Stimulated activated CD8-positive, alpha-beta memory T cell treated with anti-CD3 and anti-CD28 coated beads, Interleukin-15, amount 100 ng/mL, for 48 hours (primary cell): ENCODE measurements at places on chromosomes 6 and 20.

DNA sequence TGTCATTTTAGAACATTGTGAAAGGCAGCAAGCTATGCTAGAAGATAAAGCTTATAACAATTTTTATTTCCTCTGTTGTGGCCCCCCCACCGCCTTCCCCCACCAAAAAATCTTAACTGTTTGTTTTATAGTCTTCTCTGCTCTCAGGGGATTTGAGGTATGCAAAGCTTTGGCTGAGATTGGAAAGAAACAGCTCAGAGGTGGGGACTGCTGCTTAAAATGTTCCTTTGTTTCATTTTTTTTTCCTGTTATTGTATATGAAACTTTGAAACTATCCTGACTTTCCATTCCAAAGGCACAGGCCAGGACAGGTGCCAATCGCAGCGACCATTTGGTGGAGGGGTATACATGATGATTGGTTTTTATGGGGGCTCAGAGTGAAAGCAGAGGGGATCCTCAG is 114.7 kb upstream of the PHACTR1 start:
- DNase-seq: no peak

DNA sequence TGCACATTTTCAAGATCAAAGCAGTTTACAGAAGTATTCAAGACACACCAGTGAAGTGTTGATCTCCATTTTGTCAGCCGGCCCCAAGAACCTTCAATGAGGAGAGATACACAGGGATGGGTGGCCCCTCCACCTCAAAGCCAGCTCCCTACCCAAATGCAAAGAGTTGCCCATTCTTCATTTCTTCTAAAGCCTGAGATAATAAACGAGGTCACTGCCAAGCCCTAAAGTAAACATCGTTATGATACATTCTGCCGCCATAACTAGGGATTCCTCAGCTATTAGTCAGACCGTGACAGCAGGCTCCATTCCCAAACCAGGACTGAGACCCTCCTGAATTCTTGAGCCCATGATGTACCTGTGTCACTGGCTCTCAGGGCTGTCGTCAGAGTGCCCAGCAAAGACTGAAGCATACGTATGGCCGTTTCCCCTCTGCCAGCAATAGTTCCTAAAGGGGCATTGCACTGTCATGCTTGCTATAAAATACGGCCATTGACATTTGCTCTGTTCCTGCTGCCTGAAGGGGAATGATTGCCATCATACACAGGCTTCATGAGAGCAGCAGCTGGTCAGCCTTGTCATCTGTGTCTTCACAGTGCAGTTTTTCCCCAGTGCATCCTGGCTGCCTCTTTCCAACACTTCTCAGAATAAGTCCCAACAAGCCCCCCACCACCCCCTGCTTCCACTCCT is 41.7 kb downstream of the ISM1 start:
- DNase-seq: no peak

DNA sequence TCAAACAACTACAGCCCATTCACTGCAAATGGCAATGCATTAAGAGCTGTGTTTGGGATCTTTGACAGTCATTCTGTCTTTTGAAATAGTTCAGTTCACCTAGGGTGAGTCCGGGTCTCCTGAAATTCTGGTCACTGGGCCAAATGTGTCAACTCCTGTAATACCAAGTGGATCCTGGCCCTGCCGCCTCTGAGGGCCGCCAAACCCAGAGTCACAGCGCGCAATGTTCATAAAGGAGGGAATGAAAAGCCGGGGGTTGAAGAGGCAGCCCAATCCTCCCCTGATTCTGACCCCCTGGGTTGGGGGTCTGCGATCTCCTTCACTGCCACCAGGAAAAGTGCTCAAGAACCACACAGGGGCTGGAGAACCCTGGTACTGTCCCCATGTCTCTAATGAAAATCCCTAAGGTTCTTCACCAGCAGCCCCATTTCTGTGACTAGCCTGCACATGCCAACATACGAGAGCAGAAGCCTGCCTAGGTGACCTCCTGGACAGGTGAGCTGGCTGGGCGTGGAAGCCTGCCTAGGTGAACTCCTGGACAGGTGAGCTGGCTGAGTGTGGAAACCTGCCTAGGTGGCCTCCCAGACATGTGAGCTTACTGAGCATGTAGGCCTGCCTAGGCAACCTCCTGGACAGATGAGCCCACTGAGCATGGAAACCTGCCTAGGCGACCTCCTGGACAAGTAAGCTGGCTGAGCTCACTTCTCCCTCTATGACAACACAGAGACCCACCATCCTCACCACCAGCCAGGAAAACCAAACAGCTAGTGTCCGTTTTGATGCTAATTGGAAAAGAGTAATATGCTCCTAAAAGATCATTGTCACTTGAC is 16.1 kb upstream of the APMAP start:
- DNase-seq: no peak

- DNase-seq: no peak
Measured at GRCh38 chr6:64012351-64013001, 376.9 kb downstream of the PHF3 start.

DNA sequence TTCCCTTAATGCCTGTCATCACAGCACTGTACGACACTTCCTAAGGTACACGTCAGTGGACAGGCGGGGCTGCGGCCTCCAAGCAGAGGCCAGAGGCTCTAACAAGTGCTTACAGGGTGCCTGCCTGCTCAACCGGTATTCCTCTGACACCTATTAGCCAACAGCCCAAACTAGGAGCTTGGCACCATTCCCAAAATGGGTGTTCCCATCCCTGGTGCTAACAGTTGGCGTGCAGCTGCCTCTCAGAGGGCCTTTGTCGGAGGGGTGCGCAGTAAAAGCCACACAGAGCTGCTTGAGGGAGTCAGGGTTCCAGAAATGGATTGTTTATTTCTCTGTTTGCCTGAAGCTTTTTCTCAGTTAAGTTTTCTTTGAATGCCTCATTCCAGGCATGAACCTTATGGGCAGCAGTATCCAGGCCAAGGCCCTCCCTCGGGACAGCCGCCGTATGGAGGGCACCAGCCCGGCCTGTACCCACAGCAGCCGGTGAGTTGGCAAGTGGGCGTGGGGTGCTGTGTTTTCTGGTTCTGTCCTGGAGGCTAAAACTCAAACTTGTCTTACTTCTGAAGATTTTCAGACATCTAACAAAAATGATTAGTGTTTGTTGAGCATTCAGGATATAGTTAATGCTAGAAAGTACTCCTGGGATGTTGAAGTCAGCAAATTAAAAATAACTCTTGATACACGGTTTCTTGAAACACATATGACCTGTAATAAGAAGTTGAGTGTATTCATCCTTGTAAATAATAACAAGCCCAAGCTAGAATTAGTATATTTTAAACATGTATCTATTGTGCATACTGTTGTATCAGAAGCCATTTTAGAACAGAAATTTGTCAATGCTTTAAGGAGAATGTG is 124.7 kb downstream of the TMEM242 start:
- DNase-seq: no peak

DNA sequence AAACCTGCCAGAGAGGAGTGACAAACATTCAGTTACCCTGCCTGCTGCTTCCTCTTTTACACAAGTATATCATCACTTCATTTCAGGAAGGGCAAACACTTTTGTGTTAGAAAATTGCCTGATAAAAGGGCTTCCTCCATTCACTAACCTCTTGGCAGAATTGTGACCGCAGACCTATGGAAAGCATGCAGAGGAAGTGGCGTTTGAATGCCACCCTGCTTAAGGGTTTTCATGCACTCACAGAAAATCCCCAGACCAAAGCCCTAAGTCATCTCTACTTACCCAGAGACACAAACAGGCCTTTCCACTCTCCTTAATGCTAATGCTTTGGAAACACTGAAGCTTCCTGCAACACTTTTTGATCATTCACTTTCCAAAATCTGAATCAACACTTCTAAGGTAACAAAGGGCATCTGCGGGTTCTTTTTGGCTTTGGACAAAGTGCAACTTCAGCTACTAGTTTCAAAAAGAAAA is 22.1 kb upstream of the RALGAPA2 start:
- no peak for DNase-seq

- DNase-seq: no peak
Measured at GRCh38 chr20:9286501-9287461, 217.9 kb downstream of the PLCB4 start.

DNA sequence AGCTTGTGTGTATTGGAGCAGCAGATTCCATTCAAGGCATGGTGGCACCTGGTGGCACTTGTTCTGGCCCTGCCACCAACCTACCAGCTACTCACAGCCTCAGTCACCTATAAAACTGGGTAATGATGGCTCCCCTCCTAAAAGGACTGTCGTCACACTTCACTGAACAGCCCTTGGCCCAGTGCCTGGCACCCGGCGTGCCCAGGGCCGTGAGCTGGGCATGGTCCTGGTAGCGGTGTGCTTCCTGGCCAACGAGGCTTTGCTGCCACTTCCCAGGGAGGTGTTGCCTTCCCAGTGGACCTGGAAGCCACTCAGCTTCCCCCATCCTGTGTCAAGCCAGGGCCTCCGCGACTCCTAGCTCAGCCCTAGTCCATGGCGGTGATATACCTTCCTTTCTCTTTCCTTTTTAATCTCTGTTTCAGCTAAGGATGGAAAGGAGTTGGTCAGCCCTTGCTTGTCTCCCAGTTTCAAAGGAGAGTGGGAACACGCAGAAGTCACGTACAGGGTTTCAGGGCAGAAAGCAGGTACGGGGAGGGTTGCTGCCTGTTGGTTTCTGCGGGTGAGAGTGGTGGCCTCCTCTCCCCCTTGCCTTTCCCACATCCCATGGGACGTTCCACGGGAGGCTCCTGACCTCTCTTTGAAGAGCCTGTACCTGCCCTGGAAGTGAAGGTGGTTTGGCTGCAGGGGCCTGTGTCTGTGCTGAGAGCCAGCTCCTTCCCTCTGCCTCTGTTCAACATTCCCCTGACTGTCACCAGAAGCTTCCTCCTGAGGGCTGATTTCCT is 25.5 kb downstream of the ENTPD6 start:
- no peak for DNase-seq

- no peak for DNase-seq
Measured at GRCh38 chr6:109292983-109293586, 89.2 kb downstream of the CD164 start.

DNA sequence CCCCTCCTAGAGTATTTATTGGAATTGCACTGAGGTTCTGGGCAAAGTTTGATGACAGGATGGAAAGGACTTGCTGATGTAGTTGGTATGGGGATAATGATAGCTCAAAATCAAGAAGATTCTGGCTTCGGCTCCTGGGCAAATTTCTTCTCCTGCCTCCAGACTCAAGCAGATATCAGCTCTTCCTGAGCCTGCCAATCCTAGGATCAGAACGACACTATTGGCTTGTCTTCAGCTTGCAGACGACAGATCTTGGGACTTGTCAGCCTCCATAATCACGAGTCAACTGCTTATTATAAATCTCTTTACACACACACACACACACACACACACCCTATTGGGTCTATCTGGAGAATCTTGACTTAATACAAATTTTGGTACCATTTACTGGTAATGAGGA is 131.1 kb downstream of the PREX1 start:
- no peak for DNase-seq

DNA sequence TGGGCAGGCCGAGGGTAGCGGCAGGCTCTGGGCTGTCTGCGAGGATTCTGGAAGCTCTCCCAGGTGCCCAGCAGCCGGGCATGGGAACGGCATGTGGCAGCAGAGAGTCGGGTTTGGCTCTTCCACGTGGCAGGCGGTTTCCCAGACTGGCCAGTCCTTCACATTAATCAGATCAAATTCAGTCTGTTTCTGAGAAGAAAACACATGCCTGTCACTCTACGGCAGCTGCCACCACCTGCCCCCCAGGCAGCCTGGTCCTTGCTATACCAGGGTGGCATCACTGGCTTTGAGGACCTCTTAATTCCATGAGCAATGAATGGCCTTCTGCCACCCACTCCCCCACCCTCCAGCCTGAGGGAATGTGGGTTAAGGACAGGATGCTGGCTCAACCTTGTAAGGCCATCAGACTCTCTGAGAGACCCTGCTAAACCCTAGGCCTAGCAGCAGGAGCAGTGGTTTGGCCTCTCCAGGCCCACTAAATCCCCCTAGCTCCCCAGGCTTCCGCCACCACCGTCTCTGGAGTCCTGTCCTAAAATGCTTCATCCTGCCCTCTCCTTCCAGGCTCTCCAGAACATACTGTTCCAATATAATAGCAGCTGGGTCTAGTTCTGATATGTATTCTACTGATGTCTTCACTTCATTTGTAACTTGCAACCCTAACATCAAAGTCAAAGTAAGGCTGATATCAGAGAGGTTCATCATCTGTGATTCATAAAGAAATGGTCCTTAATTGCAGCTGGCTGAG is 47.8 kb downstream of the PLCG1 start:
- no peak for DNase-seq

GRCh38 chr6:52317841-52318581 is 33.5 kb upstream of the MCM3 start:
- no peak for DNase-seq

- DNase-seq: no peak
Measured at GRCh38 chr20:43408848-43409576, 48.7 kb upstream of the SRSF6 start.

DNA sequence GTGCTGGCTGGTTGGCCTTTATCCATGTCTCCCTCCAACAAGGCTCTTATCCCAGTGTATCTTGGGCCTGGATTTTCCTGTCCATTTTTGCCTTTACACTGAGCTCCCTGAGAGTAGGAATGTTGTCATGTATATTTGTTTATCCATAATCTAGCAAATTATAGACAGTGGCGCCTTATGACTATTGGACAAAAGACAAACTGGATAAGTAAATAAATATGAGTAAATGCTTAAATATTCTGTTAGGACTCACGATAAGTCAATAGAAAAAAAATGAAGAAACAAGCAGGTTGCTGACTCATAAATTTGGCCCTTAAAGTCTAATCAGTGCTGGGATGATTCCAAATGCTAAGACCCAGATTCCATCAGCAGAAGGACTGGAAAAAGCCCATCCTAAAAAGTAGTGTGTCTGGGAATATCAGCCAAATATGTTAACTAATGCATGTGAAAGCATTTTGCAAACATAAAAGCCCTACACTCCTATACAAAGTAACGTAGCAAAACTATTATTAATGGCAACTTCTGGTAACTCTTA is 55.0 kb upstream of the PCSK2 start:
- no peak for DNase-seq

DNA sequence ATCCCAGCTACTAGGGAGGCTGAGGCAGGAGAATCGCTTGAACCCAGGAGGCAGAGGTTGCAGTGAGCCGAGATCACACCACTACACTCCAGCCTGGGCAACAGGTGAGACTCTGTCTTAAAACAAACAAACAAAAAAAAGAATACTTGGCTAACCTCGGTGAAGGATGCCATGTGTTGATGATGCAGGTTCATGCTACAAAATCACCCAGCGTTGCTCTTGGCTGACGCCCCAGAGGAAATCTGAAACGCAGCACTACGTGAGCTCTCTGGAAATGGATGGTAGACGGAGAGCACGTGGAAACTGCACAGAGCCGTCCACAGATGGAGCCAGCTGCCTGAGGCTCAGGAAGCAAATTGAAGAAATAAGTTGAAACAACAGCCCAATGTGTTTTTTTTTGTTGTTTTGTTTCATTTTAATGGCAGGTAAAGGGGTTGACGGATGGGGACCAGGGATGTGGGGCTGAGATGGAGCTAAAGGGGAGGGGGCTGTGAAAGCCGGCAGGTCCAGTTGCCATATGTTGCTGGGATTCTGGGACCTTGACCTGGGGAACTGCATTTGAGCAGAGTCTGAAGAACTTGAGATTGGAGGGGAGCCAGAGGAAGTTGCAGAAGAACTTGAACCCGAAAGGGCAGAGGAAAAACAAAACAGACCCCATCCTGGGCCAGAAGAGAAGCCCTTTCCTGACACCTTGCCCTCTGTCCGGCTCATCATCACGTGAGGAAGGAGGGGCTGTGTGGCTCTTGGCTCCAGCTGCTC is 12.8 kb upstream of the MANBAL start:
- no peak for DNase-seq
